NCI-H446 treated with DMSO at 0.1 percent for 48 hours (cell line): ENCODE measurements at places on chromosomes 4 and X.

GRCh38 chrX:72475338-72475737 lies 97.3 kb downstream of the HDAC8 start:
- no peak for DNase-seq

GRCh38 chr4:118352843-118353533 lies at the start of gene PRSS12:
Gene PRSS12, minus strand, starts transcription at chr4:118353003. Its CDS starts 283 bp downstream, at chr4:118352720.
- DNase-seq = peak; percentile 22

DNA sequence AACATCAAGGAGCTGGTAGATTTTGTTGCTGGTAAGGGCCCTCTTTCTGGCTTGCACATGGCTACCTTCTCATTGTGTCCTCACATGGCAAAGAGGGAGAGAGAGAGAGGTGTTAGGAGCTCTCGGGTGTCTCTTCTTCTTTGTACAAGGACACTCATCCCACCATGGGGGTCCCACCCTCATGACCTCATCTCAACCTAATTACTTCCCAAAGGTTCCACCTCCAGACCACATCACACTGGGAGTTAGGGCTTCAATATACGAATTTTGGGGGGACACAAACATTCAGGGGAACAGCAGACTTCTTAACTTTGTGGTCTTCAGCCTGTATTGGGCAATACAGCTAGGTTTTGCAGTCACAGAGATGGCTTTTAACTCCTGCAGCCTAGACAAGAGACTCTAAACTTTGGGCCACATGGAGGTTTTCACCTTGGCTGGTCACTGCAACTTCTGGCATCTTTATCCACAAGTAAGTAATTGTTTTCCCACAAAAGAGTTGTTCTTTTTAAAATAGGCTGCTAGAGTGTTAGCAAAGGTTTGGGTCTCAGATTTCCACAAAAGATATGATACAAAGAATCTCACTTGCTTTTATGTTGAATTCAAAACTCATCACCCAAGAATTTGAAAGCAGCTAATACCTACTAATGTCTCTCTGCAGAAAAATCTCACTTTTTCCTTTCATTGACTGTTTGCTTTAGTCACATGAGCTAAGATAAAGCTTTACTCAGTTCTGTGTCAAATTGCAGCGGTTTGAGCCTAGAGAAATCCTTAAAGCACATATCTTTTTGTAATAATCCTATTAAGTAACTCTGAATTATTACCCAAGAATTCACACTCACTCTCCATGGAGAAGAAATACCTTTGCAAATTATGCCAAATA lies 39.6 kb upstream of the BBS12 start:
- no peak for DNase-seq

DNA sequence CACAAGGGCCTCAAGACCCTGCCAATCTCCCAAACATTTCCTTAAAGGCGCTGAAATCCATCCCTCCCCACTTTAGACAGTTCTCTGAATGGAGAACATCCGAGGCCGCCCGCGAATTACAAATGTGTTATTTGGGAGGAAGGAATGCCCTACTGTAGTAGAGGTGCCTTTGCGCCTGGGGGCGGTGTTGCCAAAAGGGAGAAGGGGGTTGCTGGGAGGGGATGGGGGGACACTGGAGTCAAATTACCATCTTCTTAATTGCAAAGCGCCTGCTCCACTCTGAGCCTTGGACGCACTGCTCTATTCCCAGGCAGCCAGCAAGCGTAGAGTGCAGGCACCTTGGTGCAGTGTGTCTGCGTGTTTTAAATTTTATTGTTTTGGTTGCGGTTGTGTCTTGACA lies 2.7 kb downstream of the TMEM255A start:
- DNase-seq = no peak

- no peak for DNase-seq
These were observed 92.2 kb upstream of the TRIM2 start for GRCh38 chr4:153112041-153112441.

- peak; percentile 18 for DNase-seq
These were observed 122.4 kb upstream of the NAP1L5 start for GRCh38 chr4:88819818-88820697.

DNA sequence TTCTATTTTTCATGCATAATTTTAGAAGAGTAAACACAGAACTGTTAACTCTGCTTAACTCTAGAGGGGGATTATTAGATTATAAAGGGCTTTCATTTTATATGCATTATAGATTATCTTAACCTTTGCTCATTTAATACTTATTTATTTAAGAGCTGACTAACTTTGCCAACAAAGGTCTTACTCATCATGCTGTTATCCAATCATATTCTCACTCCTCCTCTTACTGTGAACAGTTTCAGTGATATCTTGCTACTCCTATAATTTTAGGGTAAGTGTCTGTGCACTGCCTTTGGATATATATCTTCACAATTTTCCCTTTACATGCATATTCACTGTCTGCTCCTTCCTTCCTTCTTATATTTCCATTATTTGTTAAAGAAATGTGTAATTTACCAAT lies 1814.9 kb downstream of the STIM2 start:
- DNase-seq = no peak

GRCh38 chrX:36684053-36684452 lies 324.1 kb upstream of the FAM47C start:
- DNase-seq = no peak

DNA sequence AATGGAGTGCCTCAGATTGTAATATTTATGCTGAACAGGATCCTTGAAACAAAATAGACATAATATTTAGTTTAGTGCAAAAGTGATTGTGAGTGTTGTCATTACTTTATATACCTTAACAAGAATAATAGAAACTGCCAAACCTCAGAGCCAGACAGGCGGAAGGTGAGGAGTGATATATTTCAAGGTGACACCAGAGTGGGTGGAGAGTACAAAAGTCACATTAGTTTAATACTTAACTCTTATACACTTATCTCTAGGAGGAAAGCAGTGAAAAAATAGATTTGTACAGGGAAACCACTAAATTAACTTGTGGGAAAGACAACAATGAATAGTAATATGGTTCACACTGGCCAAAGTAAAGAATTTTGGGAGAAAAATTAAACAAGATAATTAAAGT lies 342.8 kb upstream of the NDST4 start:
- DNase-seq = no peak

DNA sequence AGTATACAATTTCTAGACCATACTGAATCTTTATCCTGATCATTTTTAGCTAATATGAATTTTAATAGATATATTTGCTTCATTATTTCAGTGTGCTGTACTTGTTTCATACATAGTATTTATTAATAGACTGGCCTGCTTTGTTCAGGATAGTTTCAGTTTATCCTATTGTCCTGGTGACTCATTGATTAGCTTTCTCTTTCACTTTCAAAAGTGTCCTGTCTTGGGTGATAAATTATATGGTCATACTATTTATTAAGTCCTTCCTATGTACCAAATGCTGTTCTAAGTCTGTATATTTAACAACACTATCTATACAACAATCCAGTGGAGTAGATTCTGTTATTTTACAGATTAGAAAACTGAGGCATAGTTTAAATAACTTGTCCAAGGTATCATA lies 153.8 kb upstream of the RAPGEF2 start:
- no peak for DNase-seq

DNA sequence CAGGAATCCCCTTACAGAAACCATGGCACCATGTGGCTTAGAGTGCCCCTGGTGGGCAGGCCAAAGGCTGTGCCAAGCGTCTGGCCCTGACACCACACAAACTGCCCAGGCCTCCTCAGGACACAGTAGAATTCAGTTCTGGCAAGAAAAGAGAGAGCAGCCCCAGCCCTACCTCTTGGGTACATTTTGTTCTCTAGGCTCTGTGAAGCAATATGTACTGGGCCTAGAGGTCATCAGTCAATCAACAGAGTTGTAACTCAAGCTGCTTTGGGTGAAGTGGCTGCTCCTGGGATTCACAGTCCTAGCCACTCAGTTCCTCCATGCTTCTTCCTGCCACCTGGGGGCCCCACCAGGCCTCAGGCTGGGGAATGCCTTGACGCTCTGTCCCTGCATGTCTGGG lies 158.1 kb upstream of the MAMLD1 start:
- no peak for DNase-seq

- no peak for DNase-seq
These were observed 782.5 kb downstream of the STIM2 start for GRCh38 chr4:27643101-27643500.

DNA sequence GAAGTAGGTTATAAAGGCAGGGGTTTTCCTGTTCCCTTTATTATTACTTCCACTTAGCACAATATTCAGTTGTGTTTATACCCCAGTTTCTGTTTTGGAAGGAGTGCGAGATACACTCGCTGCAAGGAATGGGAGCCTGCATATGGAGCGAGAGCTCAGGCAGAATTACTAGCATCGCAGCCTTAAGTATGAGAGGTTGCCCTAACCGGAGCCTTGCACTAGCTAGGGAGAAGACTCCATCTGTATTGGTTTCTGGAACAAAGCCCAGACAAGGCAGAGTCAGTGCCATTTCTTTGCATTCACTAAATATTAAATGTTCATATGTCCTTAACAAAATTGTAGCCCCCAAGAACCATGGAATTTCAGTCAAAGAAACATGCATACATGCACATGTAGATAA lies 6.2 kb upstream of the DCTD start:
- no peak for DNase-seq

- DNase-seq = no peak
These were observed 28.3 kb upstream of the MAP9 start for GRCh38 chr4:155405059-155405458.

GRCh38 chr4:3492741-3493719 lies 29.9 kb downstream of the DOK7 start:
- DNase-seq = no peak

DNA sequence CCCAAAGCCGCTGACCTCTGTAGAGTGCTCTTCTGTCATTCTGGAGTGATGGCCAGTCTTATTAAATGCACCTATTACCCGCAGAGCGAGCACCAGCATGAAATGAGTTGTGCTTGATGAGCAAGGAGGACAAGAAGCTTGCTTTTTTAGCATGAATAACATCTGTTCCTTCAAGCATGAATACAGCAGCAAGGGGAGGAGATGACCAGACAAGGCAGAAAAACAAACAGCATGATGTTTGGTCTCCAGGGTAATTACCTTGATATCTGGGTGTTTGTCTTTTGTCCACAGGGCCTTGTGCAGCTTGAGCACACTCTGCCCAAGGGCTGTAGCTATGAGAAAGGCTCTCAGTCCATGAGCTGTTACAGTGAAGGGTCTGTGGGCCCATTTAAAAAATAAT lies 324.8 kb upstream of the DDX53 start:
- peak; percentile 21 for DNase-seq
